Right ventricle myocardium inferior (tissue), 1 donor: ENCODE measurements at places on chromosomes 1 and 21. TPM values are rescaled to one million over a fixed set of nuclear protein-coding genes. Genes with fewer than 3 reads are reported as not detected.
A peak's percentile ranks its signal among the peaks of the same experiment; 100 is the strongest.

- peak; percentile 84 for DNase-seq
These were observed 85.0 kb downstream of the NKAIN1 start for GRCh38 chr1:31154632-31155215.

The OR10Z1 gene
- total RNA-seq, result not detected

The GPR25 gene
- total RNA-seq, result not detected

GRCh38 chr1:168824418-168825065 lies 95.5 kb upstream of the DPT start:
- no peak for DNase-seq

DNA sequence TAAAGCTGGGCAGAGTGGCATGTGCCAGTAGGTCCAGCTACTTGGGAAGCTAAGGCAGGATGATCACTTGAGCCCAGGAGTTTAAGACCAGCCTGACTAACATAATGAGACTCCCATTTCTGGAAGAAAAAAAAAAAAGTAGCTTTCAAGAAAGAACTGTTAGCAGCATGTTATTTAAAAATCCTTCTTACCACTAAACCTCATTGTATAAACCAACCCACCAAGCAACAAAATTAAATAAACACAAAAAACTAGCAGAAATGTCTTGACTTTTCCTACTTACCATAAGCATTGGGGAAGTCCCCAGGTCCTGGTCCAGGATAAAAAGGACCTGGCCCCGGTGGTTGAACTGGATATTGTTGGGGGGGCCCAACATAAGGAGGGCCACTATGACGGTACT lies 192.9 kb upstream of the HP1BP3 start:
- DNase-seq, result no peak

The CD247 gene
- 0.92 TPM for total RNA-seq

The CSF3R gene
- total RNA-seq, result 5.8 TPM

The CACNA1E gene
- 3.7 TPM for total RNA-seq

GRCh38 chr1:206683313-206683712 lies 1.4 kb upstream of the MAPKAPK2 start:
- no peak for DNase-seq

DNA sequence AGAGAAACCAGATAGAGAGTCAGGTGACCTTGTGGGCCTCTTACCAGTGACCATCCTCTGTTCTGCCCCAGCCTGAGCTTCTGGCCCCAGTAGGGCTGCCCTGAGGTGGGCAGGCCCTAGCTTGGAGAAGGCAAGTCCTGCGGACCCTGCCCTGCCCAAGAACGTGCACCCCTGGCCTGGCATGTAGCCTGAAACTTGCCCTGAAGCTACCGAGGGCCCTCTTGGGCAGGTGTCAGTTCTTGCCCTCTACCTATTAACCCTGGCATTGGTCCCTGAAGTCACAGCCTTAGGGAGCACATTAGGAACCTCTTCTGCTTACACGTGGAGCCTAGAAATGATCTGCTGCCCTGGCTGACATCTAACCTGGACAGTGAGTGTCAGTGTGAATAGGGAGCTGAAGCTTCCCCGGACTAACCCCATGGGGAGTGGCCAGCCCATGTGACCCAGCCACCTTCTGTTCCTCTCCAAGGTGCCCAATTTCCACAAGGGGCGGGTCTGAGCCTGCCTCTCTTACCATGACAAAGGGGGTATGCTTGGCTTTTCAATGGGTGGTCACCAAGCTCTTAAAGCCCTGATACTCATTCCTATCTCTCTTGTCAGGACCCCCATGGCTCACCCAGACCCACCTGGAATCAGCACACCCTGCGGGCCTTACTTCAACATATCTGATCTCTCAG lies 163.0 kb downstream of the ZSCAN20 start:
- DNase-seq, result no peak

The MAEL gene
- total RNA-seq, result 0.87 TPM

- peak; percentile 71 for DNase-seq
These were observed 7.0 kb downstream of the TCHH start for GRCh38 chr1:152107984-152108881.

GRCh38 chr1:9892563-9893528 lies 17.2 kb downstream of the CTNNBIP1 start:
- no peak for DNase-seq

DNA sequence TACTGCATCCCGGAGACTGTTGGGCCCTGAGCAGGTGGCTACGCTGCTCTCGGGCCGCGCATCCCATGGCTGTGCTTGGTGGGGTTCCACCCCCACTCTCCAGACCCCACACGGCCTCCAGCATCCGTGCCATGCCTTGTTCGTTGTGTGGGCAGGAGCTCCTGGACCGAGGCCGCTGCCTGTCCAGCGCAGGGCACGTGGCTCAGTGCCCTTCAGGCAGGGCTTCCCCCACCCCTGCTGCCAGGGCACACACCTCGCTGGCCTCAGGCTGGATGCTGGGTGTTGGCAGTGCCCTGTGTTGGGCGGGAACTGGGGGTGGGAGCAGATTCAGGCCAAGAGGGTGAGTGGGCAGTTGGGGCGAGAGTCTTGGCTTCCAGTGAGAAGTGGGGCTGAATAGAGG lies 9.9 kb downstream of the PRKCZ start:
- DNase-seq, result peak; percentile 53

GRCh38 chr21:37804001-37804400 lies 112.3 kb downstream of the KCNJ6 start:
- DNase-seq, result no peak

GRCh38 chr1:225460737-225461532 lies 33.1 kb upstream of the LBR start:
- DNase-seq, result no peak

GRCh38 chr1:119874186-119874585 lies 22.1 kb downstream of the ADAM30 start:
- DNase-seq, result no peak

DNA sequence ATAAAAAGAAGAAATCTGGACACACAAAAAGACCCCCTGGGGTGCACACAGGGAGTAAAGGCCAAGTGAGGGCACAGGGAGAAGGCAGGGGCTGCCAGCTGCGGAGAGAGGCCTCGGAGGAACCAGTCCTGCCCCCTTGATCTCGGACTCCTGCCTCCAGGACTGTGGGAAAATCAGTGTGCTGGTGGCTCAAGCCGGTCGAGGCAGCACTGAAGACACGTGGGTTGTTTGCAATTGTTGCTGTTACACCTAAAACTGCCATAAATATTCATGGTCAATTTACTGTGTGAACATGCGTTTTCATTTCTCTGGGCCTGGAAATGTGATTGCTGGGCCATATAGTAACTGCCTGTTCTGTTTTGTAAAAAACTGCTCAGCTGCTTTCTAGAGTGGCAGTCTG lies 18.5 kb downstream of the IBA57 start:
- DNase-seq, result no peak

The CA6 gene
- total RNA-seq, result 0.19 TPM

- no peak for DNase-seq
These were observed 10.1 kb downstream of the PLEKHA6 start for GRCh38 chr1:204349602-204350001.

DNA sequence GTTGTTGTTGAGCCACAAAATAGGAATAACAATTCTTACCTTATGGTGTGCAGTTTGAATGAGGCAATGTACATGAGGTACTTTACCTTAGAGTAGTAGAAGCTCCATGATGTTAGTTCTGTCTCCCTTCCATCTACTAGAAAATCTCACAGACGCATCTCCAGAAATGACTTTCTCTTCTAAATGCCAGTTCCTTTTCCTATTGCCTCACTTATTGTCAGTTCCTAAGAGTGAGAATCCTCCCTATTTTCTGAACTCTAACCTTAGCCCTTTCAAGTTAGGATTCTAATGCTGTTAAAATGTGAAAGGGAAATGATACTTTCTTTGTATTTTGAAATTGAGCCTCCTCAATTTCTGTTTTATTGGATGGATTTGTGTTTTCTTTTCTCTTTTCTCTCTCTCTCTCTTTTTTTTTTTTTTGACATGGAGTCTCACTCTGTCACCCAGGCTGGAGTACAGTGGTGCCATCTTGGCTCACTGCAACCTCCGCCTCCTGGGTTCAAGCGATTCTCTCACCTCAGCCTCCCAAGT lies 18.6 kb upstream of the MAPKAPK2 start:
- DNase-seq, result no peak

The CYP4A11 gene
- not detected for total RNA-seq

GRCh38 chr1:228846952-228847351 lies 111.7 kb downstream of the RHOU start:
- no peak for DNase-seq

The TIE1 gene
- 22.2 TPM for total RNA-seq

The PRKAA2 gene
- total RNA-seq, result 77.9 TPM

DNA sequence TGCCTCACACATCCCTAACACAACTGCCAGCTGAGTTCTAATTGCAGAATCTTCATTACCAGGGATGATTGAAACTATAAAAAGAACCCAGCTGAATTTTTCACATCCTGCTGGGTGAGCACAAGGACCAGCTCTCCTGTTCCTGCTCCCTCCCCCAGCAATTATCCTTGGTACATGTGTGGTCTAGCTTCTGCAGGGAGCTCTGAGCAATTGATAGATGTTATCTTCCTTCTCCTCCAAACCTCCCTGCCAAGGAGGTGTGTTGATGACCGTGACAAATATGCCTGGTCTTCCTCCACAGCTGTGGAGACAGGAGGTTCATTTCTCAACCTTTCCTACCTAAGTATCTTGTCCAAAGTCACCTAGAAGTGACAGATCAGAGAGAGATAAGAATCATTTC lies 65.3 kb upstream of the MAN1A2 start:
- no peak for DNase-seq

The ERRFI1 gene
- total RNA-seq, result 12.8 TPM

DNA sequence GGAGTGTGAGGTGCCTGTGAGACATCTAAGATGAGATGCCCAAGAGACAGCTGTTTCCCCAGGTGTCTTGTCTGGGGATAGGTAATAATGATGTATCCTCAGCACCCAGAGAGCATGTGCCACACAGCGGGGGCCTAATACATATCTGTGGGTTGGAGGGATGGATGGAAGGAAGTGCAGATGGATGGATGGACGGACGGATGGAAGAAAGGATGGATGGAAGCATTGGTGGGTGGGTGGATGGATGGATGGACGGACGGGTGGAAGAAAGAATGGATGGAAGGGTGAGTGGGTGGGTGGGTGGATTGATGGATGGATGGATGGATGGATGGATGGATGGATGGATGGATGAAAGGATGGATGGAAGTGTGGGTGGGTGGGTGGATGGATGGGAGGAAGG lies 78.5 kb upstream of the EFHD2 start:
- DNase-seq, result no peak

GRCh38 chr1:201358596-201358995 lies 18.9 kb downstream of the TNNT2 start:
- DNase-seq, result no peak

- DNase-seq, result no peak
These were observed 1657.8 kb downstream of the MRPL39 start for GRCh38 chr21:23949493-23949892.

GRCh38 chr1:29290414-29290985 lies 54.2 kb downstream of the PTPRU start:
- DNase-seq, result no peak

The KCNJ6 gene
- total RNA-seq, result not detected

DNA sequence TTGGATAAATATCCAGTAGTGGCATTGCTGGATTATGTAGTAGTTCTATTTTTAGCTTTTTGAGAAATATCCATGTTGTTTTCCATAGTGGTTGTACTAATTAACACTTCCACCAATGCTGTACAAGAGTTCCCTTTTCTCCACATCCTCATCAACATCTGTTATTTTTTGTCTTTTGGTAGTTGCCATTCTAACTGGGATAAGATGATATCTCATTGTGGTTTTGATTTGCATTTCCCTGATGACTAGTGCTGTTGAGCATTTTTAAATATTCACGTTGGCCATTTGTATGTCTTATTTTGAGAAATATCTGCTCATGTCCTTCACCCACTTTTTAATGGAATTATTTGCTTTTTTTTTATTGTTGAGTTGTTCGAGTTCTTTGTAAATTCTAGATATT lies 183.9 kb downstream of the PTPRU start:
- no peak for DNase-seq

GRCh38 chr1:111082421-111083203 lies 57.3 kb downstream of the DRAM2 start:
- DNase-seq, result no peak
